Activated CD4-positive, CD25-positive, alpha-beta regulatory T cell (primary cell): ENCODE measurements at places on chromosomes 3 and 15.
A peak's percentile ranks its signal among the peaks of the same experiment; 100 is the strongest.

- DNase-seq = peak; percentile 23
Measured at GRCh38 chr3:127590282-127590592, 296 bp downstream of the TPRA1 start.

GRCh38 chr3:32442766-32443165, 51.1 kb downstream of the CMTM7 start:
- no peak for DNase-seq

DNA sequence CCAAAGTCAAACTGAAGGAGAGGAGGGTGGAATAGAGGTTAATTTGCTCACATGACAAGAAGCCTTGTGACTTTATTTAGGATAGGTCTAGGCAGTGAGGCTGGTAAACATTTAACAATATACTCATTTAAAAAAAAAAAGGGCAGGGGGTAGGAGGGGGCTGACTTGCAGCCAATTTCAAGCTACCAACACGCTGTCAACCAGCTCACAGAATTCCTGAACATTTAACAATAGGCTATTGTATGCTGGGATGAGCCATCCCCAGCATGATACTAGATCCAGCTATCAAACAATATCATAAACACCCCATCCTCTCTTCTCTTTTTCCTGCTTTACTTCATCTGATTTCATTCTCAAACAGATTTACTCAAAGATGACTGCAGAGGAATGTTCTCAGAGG, 1096.3 kb upstream of the CFAP20DC start:
- DNase-seq = no peak

GRCh38 chr3:58573640-58574039, 3.6 kb downstream of the FAM107A start:
- DNase-seq = no peak

DNA sequence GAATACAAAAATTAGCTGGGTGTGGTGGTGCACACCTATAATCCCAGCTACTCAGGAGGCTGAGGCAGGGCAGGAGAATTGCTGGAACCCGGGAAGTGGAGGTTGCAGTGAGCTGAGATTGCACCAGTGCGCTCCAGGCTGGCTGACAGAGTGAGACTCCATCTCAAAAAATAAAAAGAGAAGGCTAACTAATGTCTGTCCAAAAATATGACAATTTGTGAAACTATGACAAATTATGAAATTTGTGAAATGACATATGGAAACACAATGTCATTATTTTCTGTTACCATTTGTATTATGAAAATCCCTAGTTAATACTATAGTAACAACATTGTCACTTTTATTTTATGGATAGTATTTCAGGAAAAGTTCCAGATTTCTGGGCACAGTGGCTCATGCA, 1306.3 kb upstream of the EPHA6 start:
- no peak for DNase-seq

DNA sequence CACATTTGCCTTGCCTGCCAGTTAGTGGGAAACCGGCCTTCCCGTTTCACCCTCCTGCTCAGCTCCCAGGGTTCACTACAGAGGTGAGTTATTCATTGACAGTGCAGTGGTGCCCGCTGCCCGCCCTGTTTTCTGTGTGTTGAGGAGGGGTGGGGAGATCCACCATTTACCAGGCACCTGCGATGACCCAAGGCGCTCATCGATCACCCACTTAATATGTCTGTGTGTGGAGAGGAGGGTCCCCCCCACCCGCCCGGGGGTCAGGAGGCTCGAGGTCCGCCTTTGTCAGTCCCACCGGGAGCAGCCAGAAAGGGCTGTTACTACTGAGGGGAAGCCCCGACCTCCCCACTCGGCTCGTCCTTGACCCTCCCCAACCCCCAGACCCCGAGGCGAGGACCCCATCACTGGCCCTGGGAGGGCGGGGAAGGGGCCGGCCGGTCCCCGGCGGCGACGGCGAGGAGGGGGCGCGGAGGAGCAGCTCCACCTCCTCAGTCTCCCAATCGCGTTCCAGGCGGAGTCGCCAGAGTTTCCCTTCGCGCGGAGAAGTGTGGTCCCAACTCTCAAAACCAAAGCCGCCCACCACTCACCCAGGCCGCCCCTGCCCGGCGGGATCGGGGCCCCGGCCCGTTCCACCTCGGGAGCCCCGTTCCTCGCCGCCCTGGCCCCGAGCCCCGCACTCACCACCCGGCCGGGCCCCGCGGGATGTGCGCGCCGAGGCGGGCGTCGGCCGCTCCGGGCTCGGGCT, 1.1 kb downstream of the PLXNB1 start:
- no peak for DNase-seq

DNA sequence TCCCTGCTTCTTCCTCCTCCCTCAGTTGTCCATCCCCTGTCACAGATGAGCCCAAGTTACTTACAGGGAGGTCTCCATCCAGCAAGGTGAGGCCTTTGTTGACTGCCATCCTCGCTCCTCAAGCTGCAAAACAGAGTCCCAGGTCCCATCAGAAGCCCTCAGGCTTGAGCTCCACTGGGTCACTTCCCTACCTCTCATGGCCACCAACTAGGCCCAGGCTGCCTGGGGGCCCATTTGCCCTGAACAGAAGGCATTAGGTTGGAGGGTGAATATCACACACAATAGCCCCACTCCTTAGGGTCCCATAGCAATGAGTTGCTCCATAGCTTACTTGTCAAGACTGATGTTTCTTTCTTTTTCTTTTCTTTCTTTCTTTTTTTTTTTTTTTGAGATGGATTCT, 1.8 kb downstream of the PLIN1 start:
- DNase-seq = no peak
